ENCODE measurements at places on chromosomes 4 and X. TPM values are rescaled to one million over a fixed set of nuclear protein-coding genes. Genes with fewer than 3 reads are reported as not detected.

The LRIT3 gene
- 0.20 TPM for total RNA-seq

The ADGRG4 gene
- total RNA-seq: not detected

- no peak for DNase-seq
Observed at GRCh38 chr4:85870298-85871083, 395.5 kb downstream of the ARHGAP24 start.

GRCh38 chr4:78220283-78220682 is 163.2 kb downstream of the FRAS1 start:
- DNase-seq: no peak

- DNase-seq: no peak
Observed at GRCh38 chrX:107226757-107227156, 20.3 kb downstream of the DNAAF6 start.

DNA sequence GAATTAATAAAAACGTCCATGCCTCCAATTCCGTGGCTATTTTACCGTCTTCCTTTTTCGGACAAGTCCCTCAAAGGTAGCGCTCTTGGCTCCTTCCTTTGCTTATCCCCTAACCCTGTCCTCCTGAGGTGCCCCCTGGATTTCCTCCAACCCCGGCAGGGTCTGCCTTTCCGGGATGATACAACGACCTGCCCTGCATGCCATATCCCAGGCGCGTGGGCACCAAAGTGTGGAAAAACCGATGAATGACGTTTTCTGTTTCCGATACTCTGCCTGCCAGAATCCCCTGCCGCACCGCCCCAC is 706 bp upstream of the CSTF2 start:
- DNase-seq: no peak

DNA sequence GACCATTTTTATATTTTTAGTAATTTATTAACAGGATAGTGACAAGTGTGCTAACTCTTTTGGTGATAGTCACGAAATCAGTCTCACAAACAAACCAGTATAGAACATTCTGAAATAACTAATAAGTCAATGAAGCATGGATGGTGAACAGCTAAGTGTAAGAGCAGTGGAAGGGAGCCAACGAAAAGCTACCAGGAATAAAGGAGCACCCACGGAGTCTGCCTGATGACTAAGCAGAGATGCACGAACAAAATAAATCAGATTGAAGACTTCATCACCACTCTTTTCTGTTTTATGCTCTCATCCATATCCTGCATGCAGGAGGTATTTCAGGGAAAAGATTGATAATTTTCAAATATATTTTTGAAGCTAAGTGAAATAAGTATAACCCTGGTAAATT is 891.1 kb upstream of the HS3ST1 start:
- DNase-seq: no peak

DNA sequence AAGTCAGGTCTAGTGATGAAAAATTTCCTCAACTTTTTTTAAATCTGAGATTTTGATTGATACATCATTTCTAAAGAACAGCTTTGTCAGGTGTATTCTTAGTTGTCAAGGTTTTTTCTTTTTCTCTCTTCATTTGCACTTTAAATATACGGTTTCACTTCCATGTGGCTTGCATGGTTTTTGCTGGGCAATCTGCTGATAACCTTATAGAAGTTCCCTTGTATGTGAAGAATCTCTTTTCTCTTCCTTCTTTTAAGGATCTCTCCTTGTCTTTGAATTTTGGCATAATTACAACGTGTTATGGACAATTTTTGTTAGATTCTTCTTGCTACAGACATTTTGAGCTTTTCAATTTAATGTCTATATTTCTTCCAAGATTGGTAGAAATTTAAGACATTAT is 76.4 kb downstream of the ZNF721 start:
- no peak for DNase-seq
